ENCODE measurements at places on chromosomes 2 and 18.

DNA sequence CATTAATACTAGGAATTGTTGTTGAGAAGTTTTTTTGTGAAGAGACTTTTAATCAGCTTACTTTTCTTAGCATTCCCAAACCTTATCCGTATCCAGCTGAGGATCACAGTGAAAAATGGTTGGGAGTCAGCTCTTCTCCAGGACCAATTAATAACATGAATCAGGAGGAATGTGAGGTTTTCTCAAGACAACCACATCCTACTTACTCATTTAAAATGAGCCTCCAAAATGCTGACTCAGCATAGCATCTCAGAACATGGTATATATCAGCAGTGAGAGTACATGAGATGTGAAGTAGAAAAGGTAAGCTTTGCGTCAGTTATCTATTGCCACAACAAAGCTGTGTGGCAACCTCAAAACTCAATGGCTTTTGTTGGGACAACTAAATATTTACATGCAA lies 140.3 kb downstream of the NRP2 start:
- DNase-seq = no peak

GRCh38 chr2:9594366-9595054 lies 36.3 kb downstream of the YWHAQ start:
- DNase-seq = no peak

DNA sequence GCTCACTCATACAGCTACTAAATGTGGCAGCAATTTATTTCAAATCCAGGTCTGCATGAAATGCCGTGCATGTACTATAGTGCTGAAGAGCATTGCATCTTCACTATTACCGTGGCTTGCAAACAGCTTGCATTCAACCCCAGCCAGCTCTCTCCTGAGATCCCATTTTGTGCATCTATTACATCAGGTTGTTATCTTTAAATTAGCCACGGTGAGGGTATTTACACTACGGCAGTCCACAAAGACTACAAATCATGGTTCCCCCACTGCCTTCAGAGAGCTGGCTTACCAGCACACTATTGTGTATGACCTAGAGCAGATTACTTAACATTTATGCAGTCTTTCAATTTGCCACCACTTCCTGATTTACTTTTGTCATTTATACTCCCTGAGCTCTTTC lies 621.3 kb upstream of the LRATD1 start:
- no peak for DNase-seq

DNA sequence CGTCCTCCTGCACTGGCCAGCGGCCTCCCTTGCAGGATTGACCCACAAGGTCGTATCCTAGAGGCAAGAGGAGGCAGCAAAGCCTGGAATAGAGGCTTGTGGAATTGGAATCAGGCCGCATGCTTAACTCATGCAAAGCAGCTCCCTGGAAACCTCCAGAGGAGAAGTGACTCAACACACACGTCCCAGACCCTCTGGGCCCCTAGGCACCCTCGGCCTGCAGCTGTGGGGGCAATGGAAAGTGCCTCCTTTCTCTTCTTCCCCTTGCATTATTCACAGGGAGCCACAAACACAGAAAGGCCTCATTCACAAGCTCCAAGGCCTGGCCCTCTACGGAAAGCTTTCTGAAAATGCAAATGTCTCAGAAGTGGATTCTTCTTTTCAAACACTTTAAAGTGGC lies 19.6 kb downstream of the SPATA3 start:
- DNase-seq = no peak

- no peak for DNase-seq
These were observed 118.5 kb upstream of the HS6ST1 start for GRCh38 chr2:128437204-128437565.

DNA sequence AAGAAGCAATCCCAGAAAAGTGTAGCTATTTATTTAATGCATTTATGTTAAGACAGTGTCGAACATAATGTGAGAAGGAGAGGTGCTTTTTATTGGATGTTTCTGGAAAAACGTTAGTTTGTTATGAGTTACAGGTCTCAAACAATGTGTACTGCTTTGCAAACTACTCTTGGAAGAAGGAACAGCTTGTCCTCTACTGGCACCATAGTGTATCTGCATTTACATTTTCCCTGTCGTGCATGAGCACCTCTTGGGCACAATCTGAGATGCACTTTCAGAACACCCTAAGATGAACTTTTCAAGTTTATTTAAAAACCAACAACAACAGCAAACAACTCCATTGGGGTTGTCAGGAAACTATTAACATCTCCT lies 22.8 kb downstream of the CCNYL1 start:
- DNase-seq = no peak

GRCh38 chr2:68435615-68436014 lies 31.5 kb downstream of the FBXO48 start:
- no peak for DNase-seq

DNA sequence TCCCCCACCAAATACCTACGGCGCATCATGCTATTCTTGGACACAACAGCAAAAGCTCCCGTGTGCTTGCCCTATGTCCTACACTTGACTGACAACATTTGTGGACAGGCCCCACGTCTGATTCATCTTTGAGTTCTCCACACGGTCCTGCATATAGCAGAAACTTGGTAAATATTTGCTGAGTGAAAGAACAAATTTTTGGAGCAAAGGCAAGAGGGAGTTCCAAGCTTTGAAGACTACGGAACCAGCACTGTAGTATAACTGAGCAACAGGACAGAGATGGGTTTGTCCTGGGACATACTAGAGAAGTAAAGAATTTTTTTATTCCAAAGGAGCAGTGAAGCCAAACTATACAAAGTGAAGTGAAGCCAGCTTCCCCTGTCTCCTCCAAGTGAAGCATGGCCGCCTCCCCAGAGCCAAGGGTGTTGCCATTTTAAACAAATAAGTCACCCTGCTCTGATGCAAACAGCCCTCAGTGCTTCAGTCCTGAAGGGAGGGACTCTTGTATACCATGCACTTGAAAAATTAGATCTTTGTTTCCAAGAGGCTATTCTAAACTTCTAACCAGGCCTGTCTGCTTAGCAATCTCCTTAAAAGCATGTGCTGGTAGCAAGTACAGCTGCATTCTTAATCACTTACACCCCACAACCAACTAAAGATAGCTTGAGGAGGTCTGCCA lies 35.9 kb downstream of the SPRED2 start:
- DNase-seq = no peak

GRCh38 chr2:59578349-59578748 lies 975.1 kb downstream of the BCL11A start:
- DNase-seq = no peak

DNA sequence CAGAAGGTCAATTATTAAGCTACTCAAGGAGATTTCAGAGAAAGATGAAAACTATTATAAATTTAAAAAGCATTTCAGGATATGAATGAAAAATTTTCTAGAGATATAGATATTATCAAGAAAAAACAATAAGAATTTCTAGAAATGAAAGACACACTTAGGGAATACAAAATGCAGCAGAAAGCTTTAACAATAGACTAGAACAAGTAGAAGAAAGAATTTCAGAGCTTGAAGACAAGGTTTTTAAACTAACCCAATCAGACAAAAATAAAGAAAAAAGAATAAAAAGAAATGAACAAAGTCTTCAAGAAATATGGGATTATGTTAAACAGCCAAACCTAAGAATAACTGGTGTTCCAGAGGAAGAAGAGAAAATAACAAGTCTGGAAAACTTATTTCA lies 34.4 kb downstream of the FLACC1 start:
- DNase-seq = no peak

DNA sequence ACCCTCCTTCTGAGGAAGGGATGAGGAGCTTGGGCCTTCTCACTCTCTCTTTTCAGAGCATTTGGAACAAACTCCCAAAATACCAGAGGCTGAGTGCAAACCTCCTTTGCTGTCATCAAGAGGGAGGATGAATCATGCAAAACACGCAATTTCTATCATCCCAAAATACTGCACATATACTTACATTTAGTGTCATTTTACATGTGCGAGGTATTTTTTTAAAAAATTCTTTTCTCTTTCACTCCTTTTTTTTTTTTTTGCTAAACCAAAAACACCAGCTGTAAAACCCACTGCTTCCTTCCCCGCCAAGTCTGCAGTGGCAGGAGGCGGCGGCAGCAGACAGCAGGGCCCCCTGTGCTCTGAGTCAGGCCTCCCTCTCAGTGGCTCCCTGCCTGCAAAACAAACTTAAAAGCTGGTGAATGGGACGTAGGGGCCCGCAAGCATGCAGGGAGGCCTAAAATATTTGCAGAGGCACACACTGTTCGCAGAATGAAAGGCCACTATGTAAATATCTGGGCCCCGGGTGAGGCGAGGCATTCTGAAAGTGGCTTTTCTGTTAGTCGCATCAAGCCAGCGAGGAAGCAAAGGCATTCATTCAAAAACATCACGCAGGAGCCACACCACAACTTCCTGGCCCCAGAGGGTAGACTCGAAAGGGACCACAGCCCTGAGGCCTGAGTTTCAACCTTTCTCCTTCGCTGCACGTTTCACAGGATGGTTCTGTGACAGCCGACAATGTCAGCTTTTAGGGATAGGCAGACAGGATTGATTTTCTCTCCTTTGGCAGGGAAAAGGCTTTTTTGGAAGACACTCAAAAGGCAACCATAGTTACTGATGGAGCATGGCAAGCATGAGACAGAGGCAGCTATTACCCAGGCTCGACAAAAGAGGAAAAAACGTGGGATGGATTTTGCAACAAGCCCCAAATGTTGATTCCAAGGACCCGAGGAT lies 73.4 kb downstream of the ACTR2 start:
- DNase-seq = peak; percentile 63

DNA sequence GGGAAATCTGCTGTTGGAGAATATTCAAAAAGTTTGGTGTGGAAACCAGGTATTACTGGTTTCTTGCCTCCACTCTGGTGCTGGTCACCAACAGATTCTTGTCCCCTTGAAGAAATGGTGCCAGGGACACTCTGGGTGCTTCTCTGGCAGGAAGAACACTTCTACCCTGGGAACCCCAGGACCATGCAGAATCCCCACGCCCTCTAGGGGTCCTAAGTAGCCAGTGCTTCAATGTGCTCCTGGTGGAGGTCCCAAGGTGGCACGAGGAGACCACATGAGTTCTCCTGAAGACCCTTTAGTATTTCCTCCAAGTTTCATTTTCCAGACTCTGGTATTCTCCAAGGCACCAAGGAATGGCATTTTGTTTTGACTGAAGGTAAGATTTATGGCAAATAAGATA lies 380.6 kb downstream of the TSN start:
- no peak for DNase-seq

DNA sequence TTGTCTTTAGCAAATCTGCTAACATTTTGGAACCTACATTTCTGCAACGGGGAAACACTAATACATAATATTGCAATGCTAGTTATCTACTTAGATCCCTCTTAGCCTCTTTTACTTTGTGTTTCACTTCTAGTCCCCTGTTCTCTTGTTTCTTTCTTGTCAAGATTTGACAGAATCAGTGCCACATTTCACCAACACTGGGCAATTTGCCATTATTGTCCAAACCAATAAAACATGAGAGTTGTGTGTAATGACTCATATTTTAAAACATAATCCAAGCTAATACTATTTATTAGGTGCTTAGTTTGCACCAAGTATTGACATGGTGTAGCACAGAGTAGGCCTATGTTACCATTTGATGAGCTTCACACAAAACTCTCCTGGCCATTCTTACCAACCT lies 33.7 kb upstream of the ACVR1C start:
- no peak for DNase-seq

DNA sequence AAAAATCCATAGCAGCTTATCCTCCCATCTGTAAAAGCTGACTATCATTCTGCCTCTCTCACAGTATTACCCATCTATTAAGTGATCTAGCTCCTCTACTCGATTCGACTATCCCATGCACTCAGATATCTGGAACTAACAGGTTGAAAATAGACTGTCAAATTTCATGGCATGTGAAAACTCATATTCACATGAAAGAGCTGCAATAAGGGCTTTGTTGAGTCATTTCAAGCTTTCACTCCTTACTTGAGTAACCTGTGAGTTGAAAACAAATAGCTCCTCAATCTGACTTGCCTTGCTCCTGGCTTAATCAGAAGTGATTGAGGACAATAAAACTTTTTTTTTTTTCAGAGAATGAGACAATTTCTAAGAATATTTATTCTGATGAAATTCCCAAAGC lies 192.4 kb upstream of the ERBB4 start:
- no peak for DNase-seq
